NCI-H1930 (cell line): ENCODE measurements at places on chromosomes 3 and 15.

GRCh38 chr3:190086191-190086590 is 34.5 kb downstream of the P3H2 start:
- no peak for DNase-seq

GRCh38 chr3:179072100-179072438 is 460 bp upstream of the ZMAT3 start:
- no peak for DNase-seq

DNA sequence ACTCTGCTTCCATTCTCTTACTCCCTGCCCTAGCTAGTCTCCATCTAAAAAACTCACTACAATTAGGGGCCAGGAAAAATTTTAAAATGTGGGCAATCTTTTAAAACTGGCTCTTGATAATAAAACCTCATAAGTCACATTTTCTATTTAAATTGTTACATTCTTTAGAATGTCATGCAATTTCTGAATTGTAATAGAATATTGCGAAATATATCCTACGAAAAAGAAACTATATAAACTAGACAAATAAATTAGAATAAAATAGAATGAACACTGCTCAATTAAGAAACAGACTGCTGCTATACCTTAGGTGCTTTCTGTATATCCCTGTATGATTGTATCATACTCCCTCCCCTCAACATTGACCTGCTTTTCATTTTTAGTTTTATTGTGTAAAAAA is 826.0 kb downstream of the IGSF11 start:
- DNase-seq, result no peak

- DNase-seq, result no peak
Measured at GRCh38 chr3:173886-174285, 22.7 kb upstream of the CHL1 start.

DNA sequence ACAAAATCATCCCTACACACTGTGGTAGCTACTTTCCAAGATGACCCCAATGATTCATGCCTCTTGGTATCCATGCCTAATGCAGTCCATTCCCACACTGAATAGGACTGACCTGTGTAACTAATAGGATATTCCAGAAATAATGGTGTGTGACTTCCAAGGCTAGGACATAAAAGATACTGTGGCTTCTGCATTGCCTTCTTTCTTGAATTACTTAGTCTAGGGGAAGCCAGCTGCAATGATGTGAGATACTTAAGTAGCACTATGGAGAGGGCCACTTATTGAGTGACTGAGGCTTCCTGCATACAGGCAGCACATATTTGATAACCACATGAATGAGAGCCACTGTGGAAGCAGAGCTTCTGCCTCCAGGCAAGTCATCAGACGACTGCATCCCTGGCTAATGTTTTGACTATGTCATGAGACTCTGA is 50.1 kb downstream of the NR1I2 start:
- DNase-seq, result no peak

GRCh38 chr3:72152551-72153476 is 367.9 kb upstream of the PROK2 start:
- DNase-seq, result no peak

- DNase-seq, result no peak
Measured at GRCh38 chr15:45645026-45645980, 10.5 kb downstream of the SQOR start.

DNA sequence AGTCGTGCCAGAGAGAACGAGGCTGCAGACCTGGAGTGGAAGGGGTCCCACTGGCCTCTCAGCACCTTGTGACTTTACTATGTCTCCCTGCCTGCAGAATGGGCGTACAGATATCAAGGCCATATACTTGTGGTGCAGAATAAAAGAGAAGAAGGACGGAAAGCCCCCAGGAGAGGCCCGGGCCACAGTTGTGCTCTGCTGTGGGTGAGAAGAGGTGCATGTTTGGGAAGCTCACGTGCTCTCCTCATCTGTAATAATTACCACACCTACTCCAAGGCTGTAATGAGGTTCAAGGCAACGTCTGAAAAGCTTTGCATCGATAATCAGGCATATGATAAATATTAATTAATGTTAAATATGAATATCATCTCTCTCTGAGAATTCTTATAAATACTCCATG is 58.0 kb downstream of the MGLL start:
- no peak for DNase-seq

GRCh38 chr15:43625106-43625505 is 6.5 kb upstream of the STRC start:
- no peak for DNase-seq

DNA sequence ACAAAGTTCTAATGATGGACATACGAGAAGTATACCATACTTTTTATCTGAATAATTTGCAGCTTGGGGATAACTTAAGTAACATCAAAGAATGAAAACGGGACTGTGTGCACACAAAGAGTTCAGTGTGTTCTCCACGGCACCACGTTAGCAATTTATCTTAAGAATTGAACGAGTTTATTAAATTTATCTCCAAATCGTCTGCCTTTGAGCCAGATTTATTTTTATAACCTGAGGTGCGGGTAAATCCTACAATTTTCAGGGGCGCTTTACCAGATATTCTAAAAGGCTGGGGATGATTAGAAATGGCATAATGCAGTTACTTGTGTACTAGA is 3.5 kb downstream of the CHD2 start:
- no peak for DNase-seq

DNA sequence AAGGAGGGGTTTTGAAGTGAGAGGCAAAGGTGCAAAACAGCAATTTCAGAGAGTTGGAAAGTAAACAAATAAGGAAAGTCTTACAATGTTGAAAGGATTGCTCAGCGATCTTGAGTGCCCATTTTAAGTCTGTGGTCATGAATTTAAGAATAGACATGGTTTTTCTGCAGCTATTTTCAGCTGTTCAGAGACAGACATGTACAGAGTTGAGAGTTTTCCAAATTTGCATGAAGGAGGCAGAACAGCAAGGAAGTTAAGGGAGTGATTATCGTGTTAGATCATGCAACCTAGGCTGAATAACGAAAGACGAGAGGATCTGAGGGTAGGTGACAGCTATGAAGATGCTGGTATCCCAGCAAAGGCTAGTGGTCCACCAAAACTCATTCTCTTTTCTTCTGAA is 37.2 kb downstream of the DET1 start:
- no peak for DNase-seq

DNA sequence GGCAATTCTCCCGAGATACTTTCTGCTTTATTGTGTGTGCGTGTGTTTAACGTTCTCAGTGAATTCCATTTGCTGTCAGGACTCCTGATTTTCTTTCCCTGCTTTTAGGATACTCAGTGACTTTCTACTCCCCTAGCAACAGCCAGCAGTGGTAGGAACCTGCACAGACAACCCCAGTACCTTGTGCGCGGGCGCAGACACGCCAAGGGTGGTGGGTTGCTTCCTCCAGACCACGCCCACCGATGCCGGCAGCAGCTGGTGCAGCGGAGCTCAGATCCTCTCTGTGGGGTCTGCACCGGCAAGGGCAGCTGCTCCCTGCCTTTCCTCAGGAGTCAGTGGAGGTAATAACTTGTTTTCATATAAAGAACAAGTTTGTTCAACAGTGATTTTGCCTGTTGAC is 225.1 kb upstream of the NDN start:
- no peak for DNase-seq

DNA sequence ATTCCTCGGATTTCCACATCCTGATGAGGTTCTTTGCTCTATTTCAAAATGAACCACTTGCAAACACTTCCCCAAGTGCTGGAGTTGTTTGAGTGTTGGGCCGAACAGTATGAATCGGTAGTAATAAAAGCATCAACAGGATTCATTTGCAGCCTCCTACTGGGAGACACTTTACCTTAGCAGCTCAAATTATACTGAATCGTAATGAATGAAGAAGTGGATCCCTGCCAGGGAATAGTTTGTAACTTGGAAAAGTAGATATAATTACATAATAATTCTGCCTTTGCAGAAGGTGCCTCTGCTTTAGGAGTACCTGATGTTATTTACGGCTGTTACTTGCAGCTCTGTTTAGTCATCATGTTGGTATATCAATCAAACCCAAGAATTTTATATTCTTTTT is 669.1 kb downstream of the CADM2 start:
- DNase-seq, result no peak

GRCh38 chr3:150158943-150159625 is 188.4 kb upstream of the PFN2 start:
- no peak for DNase-seq

DNA sequence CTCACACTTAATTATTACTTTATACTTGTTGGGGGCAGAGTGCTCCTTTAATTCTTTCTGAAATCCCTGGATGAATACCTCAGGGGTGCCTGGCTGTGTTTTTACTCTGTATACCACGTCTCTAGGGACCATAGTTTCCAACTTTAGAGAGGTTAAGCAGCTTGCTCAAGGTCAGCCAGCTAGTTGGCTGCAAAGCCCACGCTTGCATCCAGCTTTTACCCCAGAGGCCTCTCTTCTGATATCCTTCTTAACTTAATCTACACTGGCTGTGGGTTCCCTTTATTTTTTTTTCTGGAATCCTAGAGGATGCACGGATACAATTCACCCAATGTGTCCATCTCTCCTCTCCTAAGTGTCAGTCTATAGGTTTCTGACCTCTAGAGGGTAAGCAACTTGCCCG is 1.4 kb downstream of the PDZRN3 start:
- DNase-seq, result no peak

GRCh38 chr3:192850451-192850981 is 67.1 kb downstream of the MB21D2 start:
- no peak for DNase-seq

- no peak for DNase-seq
Measured at GRCh38 chr3:139219463-139219862, 124.4 kb upstream of the MRPS22 start.

- no peak for DNase-seq
Measured at GRCh38 chr15:74795966-74796625, 14.2 kb downstream of the CSK start.

- DNase-seq, result peak; percentile 9
Measured at GRCh38 chr15:72474912-72475628, 940 bp downstream of the ARIH1 start.

DNA sequence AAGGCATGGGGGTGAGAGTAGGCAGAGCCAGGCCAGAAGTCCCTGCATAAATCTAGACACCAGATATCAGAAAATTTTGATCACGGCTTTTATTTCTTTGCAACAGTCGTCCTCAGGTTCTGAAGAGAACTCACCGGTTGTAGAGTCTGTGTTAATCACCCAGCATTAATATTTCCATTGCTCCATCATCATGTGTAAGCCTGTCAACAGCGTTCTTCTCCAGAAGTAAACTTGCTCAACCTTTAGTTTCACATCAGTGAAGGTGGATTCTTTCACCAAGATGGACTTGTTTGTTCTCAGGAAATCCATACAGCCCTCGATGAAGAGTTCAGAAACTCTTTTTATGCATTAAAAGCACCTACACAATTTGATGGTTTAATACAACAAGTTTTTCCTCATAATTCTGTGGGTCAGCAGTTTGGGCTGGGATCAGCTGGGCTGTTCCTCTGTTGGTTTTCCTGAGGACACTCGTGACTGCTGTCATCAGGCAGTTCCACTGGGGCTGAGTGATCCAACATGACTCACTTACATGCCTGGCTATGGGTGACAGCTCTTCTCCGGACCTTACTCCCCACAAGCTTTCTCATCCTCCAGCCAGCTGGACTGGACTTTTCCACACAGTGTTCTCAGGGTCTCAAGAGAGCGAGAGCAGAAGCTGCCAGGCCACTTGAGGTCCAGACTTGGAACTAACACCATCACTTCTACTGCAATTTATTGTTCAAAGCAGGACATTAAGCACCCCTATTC is 303.4 kb downstream of the ZNF621 start:
- no peak for DNase-seq

DNA sequence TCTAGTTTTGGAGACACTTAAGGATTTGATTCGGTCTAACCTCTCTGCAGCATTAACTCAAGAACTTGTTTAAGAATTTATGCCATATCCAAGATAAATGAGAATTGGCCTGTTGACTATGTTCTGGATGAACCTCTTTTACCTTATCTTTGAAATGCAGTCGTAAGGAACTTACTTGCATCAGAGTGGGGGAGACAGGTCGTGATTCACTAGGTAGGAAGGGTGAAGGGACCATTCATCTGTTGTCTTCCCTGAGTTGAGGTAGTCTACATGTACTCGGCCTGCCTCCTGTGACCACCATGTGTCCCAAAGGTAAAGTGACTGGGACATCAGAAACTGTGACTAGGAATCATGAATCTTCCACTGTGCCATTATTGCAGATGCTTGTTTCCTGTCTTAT is 248.0 kb upstream of the P2RY1 start:
- DNase-seq, result no peak

- no peak for DNase-seq
Measured at GRCh38 chr3:64667887-64668581, 19.8 kb downstream of the ADAMTS9 start.

DNA sequence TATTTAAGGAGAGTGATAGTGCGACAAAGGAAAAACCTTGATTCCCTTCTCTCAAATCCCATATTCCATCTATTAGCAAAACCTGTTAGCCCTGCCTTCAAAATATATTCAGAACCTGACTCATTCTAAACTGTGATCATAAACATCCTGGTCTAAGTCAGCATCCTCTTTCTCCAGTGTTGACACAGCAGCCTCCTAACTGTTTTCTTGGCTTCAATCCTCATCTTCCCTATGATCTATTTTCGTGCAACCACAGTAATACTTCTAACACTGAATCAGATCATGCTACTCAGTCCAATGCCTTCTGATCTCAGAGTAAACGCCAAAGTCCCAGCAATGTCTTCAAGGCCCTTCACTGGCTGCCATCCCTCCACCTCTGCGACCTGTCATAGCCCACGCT is 785.1 kb downstream of the EDEM1 start:
- no peak for DNase-seq

DNA sequence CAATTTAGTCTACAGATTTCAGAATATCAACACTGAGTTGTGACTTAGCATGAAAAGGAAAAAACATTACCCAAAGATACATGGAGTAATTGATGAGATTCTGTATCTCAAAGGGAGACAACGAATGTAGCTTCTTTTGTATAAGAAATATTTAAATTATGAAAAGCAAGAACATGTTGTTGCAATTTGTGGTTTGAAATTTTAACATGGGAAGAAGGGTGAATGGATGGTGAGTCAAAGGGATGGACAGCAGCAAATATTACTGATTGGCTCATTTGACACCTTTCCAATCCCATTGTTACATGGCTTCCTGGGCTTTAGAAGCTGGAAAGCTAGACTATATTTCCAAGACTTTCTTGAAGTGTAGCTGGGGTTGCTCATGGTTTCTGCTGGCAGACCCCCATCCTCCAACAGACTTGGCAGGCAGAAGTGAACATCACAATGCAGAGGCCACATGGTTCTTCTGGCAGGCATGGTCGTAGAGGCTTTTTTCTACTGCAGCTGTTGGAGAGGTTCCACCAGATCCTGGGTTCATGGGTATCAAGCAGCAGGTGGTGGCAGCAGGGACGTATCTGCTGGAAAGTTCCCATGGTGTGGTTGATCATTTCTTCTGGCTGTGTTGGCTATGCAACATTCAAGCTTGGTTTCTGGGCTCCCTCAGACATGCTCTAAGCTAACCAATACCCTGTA is 47.2 kb upstream of the KPNA4 start:
- DNase-seq, result no peak

GRCh38 chr15:68465861-68466560 is 34.0 kb upstream of the ITGA11 start:
- no peak for DNase-seq
